ENCODE measurements at places on chromosomes 1 and 21.

- no peak for DNase-seq
Measured at GRCh38 chr1:22959545-22960360, 12.9 kb downstream of the LACTBL1 start.

- no peak for DNase-seq
Measured at GRCh38 chr1:119636491-119637089, 11.5 kb downstream of the ZNF697 start.

DNA sequence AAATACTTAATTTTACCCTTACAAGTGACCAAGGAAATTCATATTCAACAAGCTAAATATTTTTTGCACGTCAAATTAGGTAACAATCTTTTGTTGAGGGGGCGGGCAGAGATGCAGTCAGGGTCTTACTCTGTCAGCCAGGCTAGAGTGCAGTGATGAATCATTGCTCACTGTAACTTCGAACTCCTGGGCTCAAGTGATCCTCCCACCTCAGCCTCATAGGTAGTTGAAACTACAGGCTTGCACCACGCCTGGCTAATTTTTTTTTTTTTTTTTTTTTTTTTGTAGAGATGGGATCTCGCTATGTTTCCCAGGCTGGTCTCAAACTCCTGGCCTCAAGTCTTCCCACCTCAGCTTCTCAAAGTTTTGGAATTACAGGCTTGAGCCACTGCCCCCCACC, 26.5 kb downstream of the PHTF1 start:
- no peak for DNase-seq

DNA sequence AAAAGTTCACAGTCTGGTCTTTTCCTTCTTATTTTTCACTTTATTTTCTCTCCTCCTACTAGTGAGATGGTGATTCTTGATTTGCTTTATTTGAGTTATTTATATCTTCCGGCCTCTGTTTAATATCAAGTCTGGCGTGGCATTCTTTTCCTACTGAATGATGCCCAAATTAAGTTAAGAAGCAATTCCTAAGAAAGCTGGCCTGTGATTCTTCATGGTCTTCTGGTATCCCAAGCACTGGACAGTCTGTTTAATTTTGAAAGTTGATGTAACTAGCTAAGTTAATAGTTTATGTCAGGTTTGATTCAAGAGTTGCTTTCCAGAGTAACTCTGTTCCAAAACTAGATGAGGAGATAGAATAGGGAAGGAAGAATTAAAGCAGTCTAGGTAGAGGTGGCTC, 9.2 kb upstream of the ENAH start:
- DNase-seq = peak; percentile 29

DNA sequence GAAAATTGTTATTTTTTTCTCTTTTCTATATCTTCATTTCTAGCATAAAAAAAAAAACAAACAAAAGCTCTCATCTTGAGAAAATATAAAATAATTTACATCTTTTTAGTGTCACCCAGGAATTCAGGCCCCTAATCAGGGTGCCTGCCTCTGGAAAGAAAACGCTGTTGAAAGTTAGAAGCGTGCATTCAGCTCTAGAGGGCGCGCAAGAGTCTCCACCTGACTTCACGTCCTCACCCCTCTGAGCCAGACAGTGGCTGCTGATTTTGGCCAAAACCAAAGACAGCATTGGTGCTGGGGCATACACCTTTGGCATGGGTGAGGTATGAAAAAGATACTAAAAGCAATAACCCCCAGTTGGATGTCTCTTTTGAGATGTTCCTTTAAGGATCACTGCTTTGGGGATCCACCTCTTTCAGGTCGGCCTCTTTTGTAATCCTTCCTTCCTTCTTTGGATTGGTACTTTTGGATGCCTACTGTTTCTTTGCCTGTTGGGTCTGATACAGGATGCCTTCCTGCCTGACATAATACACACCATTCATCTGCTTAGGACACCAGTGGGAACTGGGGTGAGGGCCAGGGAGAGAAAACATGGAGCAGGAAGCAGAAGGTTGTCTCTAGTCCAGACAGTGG, 77.6 kb upstream of the CHRM3 start:
- no peak for DNase-seq

GRCh38 chr1:86303041-86303690, 93.0 kb downstream of the ODF2L start:
- no peak for DNase-seq

DNA sequence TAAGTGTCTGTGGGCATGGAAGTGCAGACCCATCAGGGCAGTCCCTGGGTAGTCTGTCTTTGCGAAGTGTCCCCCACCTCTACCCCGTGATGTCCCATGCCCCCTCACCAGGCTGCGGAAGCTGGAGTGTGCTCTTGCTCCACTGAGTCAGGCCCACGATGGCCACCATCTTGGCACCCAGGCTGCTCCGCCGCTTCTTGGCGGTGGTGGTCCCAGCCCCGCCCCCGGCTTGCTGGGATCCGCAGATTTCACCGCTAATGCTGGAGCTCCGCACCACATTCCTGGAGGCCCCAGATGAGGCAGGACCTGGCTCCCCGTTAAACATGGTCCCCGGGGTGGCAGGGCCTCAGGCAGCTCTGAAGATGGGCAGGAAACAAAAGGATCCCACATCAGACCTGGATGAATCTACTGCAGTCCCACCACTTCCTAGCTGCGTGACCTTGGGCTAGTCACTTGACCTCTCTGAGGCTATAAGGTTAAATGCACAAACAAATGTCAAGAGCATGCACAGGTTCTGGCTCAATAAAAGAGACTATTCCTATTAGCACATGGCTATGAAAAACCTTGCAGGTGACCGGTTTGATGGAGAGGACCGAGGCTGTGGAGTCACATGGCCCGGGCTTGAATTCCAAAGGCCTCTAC, 23.8 kb downstream of the RIMS3 start:
- DNase-seq = no peak

DNA sequence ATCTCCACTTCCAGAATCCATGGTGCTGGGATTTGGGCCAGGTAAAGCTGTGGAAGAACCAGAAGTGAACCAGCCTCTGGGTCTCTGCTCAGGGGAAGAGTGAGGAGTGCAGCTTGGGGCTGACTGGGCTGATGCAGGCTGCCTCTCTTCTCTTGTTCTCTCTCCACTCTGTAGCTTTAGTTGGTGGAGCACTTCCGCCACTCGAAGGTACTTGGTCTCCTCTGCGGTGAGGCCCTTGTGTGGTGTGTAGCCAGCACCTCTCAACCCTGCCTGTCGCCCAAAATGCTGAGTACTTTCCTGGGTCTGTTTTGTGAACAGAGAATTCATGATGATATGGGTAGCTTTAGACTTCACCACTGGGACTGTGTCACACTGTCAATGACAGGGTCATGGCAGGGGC, 63.2 kb downstream of the URB2 start:
- DNase-seq = no peak

- DNase-seq = no peak
Measured at GRCh38 chr1:212124690-212125582, 89.4 kb downstream of the DTL start.

DNA sequence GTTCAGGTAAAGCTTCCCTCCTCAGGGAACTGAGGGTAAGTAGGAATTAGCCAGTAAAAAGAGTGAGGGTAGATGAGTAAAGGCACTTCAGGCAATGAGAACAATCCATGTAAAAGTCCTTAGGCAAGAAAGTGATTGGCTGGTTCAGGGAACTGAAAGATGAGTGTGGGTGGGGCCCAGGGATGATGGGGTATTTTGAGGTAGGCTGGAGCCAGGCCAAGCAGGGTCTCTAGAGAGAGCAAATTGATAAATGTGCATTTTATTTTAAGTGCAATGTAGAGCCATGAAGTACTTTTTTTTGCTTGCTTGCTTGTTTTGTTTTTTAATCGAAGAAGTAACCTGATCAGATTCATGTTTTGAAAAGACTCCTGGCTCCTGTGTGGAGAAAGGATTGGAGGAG, 26.5 kb downstream of the OSBPL9 start:
- no peak for DNase-seq

- DNase-seq = peak; percentile 97
Measured at GRCh38 chr1:178344513-178345091, 152.2 kb downstream of the CLEC20A start.

- DNase-seq = peak; percentile 23
Measured at GRCh38 chr1:47201179-47201578, 11.3 kb upstream of the PDZK1IP1 start.

- no peak for DNase-seq
Measured at GRCh38 chr1:208643005-208643597, 398.9 kb upstream of the PLXNA2 start.

DNA sequence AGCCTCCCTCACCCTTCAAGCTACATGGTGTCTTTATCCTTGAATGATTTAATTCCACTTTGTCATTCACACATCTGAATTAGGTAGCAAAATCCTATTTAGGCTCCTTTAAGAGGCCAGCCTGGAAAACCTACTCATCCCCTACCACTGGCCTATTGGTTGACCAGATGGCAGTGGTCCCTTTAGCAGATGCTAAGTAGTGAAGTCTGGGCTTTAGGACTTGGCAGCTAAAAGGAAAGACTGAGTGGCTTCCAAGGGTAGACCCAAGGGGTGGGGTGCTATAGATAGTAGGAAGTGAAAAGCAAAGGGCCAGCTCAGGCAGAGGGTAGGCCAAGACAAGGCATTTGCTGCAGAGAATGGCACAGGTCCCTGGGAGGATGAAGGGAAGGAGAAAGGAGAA, 46.6 kb downstream of the KCNJ6 start:
- no peak for DNase-seq

GRCh38 chr1:231338270-231339128, at the start of gene SPRTN:
SPRTN (plus strand) TSS chr1:231338293; CDS start chr1:231338384, 91 bp downstream.
- DNase-seq = peak; percentile 30

GRCh38 chr1:112974646-112975045, 18.6 kb upstream of the SLC16A1 start:
- no peak for DNase-seq

GRCh38 chr1:221778535-221779142, 36.8 kb upstream of the DUSP10 start:
- no peak for DNase-seq

GRCh38 chr1:59730759-59731478, 83.8 kb upstream of the HOOK1 start:
- peak; percentile 98 for DNase-seq

DNA sequence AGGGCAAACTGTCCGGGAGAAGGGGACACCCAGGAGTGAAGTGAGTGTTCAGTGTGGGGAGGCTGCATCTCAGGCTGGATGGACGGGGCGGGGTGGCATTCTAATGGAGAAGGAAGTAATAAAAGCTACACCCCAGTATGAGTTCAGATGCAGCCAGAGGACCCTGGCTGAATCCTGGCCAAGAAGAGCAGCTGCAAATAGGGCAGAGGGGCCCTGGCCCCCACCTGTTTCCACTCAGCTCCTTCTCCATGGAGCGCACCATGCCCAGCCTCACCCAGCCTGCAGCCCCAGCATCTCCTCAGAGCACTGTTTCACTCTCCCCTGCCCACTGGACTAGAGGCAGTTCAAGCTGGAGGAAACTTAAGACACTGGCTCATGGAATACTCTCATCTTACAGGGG, 46.4 kb downstream of the KCND3 start:
- DNase-seq = no peak

DNA sequence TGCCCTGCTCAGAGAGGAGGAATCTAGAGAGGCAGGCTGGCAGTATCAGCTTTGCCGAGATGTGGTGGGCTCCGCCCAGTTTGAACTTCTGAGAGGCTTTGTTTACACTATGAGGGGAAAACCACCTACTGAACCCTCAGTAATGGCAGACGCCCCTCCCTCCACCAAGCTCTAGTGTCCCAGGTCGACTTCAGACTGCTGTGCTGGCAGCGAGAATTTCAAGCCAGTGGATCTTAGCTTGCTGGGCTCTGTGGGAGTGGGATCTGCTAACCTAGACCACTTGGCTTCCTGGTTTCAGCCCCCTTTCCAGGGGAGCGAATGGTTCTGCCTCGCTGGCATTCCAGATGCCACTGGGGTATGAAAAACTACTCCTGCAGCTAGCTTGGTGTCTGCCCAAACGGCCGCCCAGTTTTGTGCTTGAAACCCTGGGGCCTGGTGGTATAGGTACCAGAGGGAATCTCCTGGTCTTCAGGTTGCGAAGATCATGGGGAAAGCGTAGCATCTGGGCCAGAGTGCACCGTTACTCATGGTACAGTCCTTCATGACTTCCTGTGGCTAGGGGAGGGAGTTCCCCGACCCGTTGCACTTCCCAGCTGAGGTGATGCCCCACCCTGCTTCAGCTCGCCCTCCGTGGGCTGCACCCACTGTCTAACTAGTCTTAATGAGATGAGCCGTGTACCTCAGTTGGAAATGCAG, 43.6 kb downstream of the C21orf91 start:
- no peak for DNase-seq

DNA sequence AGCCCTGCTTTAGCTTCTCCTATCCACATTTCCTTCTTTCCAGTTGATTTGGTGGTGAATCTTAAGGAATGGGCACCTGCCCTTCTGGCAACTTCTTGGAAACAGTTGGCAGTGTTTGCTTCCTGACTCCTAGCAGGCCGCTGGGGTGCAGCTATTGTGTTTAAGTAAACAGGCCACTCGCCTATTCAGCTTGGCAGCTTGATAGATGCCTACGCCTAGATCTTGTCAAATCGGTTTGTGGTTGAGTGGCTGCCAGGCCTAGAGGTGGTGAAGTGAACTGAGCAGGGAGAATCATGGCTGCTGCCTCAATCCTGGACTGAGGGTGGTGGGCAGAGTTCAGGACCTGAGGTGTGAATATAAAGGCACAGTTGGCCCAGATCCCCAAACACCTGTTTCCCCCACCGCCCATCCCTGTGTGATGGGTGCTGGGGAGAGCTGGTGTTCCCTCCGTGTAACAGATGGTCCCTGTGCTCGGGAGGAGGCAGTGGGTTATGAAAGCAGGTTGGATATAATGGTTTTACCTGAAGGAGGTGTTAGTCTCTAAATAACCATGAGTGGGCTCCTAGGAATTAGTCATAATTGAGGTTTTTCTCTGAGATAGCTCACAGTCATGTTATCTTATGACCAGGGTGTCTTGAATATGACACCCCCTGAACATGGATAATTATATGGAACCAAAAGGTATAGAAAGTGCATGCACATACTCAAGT, 940 bp upstream of the PLA2G2C start:
- DNase-seq = no peak

DNA sequence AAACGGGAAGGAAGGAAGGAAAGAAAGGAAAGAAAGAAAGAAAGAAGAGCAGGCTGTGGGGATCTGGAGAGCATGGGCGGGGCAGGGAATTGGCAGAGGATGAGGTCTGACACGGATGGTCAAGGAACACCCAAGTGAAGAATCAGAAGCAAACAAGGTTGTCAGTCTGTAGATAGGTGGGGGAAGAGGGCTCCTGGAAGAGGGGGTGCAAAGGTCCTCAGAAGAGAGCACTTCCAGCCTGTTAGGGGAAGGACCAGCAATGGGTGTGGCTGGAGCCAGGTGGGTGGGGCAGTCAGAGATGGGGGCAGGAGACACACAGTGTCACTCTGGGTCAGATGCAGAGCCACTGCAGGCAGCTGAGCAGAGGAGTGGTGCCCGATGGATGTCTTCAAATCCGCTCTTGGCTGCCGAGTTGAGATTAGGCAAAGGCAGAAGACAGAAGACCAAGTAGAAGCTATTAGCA, 11.0 kb upstream of the PLA2G2C start:
- no peak for DNase-seq

- no peak for DNase-seq
Measured at GRCh38 chr1:156386134-156386901, 17.3 kb downstream of the RHBG start.
